Stimulated activated CD8-positive, alpha-beta memory T cell treated with anti-CD3 and anti-CD28 coated beads, Interleukin-4, amount 100 ng/mL, for 4 hours (primary cell): ENCODE measurements at places on chromosomes 12 and 14.

- no peak for DNase-seq
Observed at GRCh38 chr14:73662487-73662943, 17.7 kb downstream of the DNAL1 start.

DNA sequence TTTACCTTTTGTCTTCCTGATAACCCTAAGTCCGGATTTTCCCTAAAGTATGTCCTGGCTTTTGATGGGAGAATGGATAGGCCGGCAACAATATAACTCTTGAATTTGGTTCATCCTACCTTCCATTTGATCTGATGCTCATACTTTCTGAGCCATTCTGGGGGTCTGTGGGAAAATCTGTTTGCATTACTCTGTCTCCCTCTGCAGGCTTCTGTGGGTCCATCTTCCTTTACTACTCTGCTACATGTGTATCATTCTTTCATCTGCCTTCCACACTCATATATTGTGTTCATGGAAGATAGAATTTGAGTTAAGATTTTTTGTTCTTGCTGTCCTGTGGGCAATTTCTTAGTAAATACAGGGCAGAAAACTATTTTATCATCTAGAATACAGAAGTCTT, 101.5 kb downstream of the NAV3 start:
- no peak for DNase-seq

GRCh38 chr12:3313066-3313465, 177.9 kb upstream of the PRMT8 start:
- DNase-seq = no peak

DNA sequence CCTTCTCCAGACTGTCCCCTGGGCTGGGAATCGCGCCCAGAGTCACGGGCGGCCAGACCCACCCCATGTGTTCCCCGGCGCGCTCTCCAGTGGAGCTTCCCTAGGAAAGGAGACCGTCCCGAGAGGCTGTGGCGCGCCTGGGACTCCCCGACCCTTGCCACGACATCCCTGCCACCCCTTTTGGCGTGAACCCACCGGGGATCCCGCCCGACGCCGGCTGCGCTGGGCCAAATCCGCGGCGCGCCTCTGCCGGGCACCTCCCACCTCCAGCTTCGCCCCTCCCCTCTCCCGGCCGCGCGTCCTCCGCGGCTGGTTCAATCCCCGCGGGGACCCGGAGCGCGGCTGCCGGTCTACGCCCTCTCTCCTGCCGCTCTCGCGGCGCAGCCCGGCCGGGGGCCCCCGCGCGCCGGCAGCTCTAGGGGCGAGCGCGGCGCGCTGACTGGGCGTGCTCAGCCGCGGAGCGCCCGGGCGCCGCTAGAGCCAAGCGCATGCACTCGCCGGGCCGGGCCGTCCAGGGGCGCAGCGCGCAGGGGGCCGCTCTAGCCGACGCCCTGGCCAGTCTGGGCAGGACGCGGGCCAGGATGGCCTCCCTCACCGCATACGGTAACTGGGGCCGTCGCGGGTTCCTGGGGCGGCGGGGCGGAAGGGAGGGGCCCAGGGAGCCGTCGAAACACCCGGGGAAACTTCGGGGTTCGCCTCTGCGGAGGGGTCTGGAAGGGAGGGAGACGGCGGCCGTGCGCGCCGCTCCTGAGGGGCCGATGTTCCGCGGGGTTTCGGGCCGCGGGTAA, 77.4 kb upstream of the ANO4 start:
- no peak for DNase-seq

- no peak for DNase-seq
Observed at GRCh38 chr12:106048676-106049075, 90.1 kb downstream of the NUAK1 start.

GRCh38 chr12:53419756-53420155, 3.9 kb upstream of the AMHR2 start:
- DNase-seq = no peak

GRCh38 chr14:50398189-50398580, 1.5 kb upstream of the CDKL1 start:
- no peak for DNase-seq

GRCh38 chr12:46159309-46159901, 109.4 kb downstream of the SLC38A1 start:
- no peak for DNase-seq
